ENCODE measurements at places on chromosomes 7 and 10.

DNA sequence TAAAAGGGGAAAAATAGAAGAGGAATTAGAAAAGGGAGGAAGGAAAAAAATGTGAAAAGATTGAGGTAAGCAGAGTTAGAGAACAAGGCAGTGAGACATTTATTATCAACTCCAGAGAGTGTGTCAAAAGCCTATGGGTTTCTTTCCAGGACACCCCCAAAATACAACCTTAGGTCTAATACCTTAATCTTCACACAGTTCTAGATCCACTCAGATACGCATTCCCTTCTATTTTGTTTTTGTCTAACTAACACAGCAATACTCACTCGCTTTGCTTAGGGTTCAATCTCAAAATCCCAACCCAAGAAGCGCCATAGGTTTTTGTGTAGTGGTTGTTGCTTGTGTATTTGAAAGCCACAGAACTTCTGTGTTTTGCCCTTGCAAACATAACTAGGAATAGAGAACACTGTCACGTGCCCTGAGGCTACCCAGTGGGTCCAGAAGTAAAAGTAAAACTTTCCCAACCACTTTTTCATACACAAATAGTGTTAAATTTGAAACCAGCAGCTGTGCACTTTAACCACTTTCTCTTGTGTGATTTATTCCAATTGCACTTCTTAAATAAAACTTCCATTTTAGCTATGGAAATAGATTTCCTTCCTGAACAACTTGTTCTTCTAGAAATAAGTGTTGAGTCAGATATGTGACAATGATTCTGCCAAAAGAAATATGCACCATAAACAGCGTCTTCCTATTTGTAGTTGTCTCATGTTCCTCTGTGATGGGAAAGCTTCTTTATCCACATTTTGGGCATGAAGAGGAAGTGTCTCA is 414.7 kb upstream of the GHITM start:
- no peak for DNase-seq

GRCh38 chr7:40492946-40493345 is 358.1 kb downstream of the SUGCT start:
- DNase-seq = no peak

DNA sequence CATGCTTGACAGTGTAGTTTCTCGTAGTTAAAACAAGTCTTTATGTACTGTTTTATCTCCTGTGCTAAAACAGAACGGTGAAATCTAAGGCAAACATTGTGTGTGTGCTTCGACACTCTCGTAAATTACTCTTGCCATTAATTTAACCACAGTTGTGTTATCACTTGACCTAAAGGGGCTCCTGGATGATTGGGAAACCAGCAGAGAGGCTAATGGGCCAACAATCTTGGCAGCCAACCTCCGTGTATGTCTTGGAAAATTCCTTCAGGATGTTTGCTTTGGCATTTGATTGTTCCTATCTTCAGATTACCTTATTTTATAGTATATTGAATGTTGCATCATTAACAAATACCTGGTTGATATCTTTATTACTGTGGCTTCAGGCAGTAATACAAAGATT is 409.5 kb downstream of the SDK1 start:
- DNase-seq = no peak

- no peak for DNase-seq
Observed at GRCh38 chr10:117432866-117433265, 57.6 kb upstream of the PDZD8 start.

GRCh38 chr7:5214641-5215040 is 24.6 kb downstream of the WIPI2 start:
- DNase-seq = no peak

GRCh38 chr7:33156441-33156840 is 27.1 kb downstream of the BBS9 start:
- no peak for DNase-seq
